ENCODE measurements at places on chromosomes 4 and X.

DNA sequence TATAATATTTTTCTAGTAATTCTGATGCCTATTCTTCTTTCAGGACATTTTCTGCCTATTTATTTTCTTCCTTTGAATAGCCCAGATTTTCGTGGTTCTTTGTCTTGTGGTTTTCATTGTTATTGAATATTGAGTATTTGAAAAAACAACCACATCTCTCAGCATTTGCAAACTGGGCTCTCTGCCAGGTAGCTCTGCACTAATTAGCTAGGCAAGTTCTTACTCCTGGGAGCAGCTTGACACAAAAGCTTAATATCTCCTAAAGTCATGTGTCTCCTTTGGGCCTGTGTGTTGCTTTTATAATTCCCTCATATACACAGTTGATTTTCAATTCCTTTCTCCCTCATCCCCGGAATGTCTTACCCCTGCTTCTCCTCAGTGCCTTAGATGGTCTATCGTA lies 413.5 kb upstream of the GRIA3 start:
- DNase-seq = no peak

- no peak for DNase-seq
Measured at GRCh38 chr4:44662623-44663005, 11.2 kb upstream of the YIPF7 start.

DNA sequence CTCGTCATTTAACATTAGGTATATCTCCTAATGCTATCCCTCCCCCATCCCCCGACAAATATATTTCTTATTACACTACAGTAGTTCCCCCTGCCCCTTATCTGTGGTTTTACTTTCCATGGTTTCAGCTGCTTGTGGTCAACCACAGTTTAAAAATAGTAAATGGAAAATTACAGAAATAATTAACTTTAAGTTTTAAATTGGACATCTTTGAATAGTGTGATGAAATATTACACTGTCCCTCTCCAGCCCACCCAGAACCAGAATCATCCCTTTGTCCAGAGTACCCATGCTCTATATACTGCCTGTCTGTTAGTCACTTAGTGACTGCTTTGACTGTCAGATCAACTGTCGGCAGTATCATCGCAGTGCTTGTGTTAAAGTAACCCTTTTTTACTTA lies 47.4 kb upstream of the VEGFC start:
- no peak for DNase-seq

DNA sequence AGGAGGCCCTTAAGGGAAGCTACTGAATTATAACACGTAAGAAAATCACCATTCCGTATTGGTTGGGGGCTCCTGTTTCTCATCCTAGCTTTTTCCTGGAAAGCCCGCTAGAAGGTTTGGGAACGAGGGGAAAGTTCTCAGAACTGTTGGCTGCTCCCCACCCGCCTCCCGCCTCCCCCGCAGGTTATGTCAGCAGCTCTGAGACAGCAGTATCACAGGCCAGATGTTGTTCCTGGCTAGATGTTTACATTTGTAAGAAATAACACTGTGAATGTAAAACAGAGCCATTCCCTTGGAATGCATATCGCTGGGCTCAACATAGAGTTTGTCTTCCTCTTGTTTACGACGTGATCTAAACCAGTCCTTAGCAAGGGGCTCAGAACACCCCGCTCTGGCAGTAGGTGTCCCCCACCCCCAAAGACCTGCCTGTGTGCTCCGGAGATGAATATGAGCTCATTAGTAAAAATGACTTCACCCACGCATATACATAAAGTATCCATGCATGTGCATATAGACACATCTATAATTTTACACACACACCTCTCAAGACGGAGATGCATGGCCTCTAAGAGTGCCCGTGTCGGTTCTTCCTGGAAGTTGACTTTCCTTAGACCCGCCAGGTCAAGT lies 6.9 kb upstream of the MSANTD1 start:
- no peak for DNase-seq

DNA sequence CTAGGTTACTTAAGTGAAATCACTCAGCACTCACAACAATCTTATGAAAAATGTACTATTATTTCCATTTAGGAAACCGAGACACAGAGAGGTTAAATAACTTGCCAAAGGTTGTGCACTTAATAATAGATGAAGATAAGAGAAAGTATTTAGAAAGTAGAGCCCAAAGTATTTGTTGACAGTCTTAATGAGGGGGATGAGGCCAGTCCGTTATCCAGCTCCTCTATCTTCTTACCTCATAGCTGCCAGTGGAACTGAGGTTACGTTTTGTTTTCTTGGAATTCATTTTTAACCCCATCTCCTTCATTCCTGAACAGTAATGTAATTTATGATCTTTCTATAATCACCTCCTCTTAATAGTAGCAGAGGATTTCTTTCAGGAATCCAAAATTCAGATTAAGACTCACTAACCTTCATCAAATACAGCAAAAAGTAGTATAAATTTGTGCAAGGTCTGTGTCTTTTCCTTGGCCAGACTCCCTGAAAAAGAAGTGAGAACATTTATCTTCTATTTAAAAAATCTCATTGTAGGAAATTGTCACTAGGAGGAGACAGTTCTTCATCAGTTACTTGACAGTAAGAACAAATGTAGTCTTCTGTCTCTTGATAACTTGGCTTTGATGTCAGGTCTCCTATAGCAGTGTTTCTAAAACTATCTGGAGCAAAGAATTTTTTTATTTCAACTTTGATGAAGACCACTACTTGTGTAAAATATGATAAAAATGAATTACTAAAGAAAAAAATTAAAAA lies 35.5 kb downstream of the F8 start:
- DNase-seq = peak; percentile 13

DNA sequence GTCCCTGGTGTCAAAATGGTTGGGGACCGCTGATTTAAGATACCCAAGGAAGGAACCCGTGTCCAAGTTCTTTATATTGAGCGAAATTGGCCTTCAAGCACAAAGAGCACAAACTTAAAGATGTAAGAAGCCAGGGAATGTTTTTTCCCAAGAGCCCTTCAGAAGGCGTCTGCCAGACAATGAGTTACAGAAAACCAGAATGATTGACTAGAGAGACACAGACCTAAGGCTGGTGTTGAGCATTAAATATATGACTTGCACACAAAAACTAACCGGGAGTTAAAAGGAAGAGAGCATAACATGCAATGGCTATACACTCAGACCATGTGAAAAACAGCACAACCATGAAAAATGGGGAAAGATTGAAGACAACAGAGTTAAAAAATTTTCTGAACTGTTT lies 157.5 kb upstream of the FAM9B start:
- DNase-seq = no peak

GRCh38 chr4:186881521-186882220 lies 158.0 kb upstream of the FAT1 start:
- DNase-seq = no peak

- no peak for DNase-seq
Measured at GRCh38 chrX:78643096-78643495, 16.0 kb downstream of the RTL3 start.

DNA sequence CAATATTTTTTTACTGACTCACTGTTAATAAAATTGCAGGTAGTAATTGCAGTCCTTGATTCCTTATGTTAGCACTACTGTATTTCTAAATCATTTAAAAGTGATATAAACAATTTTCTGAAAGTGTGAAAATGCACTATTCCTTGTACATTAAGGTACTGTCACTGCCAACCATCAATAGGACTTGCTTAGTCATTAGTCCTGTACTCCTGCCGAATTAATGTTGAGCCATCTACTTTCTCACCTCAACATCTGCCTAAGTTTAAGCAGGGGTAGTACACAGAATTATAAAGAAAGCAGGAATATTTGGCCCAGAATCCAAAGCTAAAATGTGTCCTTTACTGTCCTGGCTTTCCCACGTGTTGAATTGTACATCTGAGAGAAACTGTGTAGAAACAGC lies 87.0 kb upstream of the TRPC3 start:
- DNase-seq = no peak

DNA sequence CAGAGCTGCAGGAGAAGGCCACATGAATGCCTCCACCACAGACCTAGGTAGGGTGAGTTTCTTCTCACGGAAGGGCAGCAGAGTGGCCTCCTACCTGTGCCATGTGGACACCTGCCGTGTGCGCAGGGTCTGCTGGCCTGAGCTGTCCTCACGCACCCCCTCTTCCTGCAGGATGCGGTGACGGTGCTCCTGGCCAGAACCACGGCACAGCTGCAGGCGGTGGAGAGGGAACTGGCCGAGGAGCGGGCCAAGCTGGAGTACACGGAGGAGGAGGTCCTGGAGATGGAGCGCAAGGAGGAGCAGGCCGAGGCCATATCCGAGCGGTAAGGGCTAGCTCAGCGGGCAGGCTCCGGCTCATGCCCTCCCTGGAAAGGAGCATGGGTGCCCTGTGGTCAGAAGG lies 28.4 kb upstream of the CLCN4 start:
- DNase-seq = no peak

GRCh38 chr4:172411149-172411548 lies 597.9 kb downstream of the GALNTL6 start:
- no peak for DNase-seq

GRCh38 chrX:96841325-96841724 lies 42.4 kb upstream of the RPA4 start:
- DNase-seq = no peak

- no peak for DNase-seq
Measured at GRCh38 chr4:142645475-142646108, 200.5 kb downstream of the INPP4B start.
